NAMALWA (cell line): ENCODE measurements at places on chromosomes 1 and 21.
A peak's percentile ranks its signal among the peaks of the same experiment; 100 is the strongest.

DNA sequence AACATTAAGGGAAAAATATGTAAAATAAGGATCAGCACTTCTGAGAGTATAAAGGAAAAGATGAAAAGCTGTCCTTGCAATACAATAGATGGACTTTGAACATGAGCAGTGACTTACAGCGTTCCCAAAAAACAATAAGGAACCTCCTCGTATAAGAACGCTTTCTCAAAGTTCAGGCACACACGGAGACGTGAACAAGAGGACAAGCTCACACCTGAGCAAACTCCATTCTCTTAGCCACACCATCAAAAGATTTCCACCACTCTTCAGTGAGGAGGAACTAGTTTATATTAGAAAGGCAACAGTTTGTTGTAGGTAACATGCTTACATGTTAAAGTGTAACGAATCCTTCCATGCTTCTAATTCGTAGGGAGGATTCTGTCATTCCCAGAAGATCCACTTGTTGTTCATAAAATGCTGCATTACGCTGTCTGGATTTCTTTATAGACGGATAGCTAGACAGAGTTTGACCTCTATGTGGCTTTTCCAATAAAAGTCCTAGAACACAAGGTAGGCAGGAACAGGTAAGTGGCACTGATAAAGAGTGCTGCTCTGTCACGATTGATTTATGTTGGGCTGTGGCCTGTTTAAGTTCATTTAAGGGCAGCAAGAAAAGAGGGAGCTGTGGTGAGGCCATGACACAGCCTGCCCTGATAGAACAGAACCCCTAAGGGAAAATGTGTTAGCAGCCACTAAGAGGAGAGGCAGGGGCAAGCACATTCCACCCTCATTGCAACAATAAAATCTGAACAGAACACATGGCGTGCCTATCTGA is 37.0 kb upstream of the ATP1A1 start:
- DNase-seq: no peak

DNA sequence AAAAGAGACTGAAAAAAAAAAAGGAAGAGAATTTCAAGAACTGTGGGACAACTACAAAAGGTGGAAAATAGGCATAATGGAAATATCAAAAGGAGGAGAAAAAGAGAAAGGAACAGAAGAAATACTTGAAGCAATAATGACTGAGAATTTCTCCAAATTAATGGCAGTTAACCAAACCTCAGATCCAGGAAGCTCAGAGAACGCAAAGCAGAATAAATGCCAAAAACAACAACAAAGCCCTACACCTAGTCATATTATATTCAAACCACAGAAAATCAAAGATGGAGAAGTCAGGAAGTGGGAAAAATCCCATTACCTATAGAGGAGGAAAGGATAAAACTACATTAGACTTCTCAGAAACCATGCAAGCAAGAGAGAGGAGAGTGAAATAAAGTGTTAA is 20.7 kb upstream of the AHCYL1 start:
- DNase-seq: no peak

GRCh38 chr21:45874716-45875415 is 106.7 kb upstream of the COL6A1 start:
- DNase-seq: no peak

DNA sequence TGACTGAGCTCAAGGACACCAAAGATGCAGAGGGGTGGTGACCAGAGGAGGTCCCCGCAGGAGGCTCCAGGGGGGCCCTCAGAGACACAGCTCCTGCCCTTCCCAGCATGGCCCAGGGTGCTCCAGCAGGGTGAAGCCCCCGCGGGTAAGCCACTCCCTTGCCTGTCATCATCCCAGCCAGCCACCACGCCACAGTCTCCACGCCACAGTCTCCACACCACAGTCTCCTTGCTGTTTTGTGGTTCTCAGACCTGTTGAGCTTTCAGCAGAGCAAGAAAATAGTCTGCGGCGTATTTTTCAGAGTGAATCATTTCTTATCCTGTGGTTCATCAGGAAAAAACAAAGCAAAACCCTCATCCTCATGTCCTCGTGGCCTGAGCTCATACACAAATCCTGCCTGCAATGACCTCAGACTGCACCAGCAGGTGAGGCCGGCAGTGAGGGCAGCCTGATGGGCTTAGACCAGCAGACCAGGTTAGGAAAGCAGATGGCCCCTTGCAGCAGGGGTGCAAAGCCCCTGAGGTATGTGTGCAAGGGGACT is 25.7 kb upstream of the ABCG1 start:
- no peak for DNase-seq

DNA sequence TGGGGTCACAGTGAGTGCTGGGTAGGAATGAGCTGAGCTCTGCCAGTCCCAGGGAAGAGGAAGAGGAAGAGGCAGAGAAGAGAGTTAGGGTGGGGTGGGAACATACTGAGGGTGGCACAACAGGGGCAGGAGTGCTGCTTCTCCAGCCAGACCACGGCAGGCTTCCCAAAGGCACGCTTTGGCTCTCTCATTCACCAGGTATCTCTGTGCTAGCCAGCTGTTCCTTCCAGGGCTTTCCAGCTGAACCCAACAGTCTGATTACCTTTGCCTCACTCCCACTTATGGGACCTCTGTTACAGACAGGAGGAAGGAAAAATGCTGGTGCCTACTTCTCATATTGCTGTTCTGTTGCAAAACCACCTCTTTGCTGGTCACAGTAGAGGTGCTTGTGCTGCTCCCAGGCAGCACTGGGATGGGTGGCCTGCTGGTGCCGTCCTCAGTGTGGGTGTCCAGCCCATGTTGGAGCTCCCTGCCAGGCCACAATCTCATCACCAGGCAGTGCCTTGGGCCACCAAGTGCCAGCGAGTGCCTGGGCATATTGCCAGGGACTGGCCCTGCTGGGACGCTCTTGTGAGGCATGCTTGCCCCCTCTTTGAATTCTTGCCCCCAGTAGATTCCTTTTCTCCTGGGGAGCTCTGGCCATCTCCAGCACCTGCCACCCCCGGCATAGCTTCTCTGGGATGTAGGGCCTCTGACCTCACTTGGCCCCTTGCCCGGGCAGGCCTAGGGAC is 2.1 kb downstream of the ADORA1 start:
- DNase-seq: no peak

DNA sequence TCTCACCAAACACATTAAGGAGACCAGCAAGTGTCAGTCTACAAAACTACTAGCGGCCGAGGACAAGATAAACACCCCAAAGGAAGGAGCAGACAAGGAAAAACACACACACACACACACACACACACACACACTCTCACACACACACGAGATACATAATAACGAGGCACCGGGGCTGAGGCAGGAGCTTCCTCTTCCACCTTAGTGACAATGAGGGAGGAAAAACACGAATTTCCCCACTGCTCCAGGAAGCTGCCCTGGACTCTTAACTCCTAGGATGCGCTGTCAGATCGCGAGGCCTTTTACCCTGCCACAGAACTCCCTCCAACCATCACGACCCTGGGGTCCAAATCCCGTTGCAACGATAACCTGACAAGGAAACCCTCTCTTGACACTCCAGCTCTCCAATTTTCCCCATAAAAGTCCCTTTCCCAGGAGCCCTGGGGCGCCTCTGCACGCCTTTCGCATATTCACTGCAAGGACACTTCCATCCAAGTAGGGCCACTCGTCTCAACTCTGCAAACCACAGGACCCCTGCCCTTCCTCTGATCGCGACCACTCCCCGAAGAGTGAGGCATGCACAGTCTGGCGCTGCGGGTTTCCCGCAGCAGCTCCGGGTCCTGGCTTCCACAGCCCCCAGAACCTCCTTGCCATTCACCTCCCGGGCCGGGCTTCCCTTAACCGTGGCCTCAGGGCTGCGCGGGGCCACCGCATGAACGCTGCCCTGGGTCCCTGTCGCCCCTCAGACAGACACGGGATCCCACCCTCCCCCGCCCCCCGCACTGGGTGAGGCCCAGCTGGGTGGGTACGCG is 581 bp downstream of the ETV3 start:
- DNase-seq: peak; percentile 49

DNA sequence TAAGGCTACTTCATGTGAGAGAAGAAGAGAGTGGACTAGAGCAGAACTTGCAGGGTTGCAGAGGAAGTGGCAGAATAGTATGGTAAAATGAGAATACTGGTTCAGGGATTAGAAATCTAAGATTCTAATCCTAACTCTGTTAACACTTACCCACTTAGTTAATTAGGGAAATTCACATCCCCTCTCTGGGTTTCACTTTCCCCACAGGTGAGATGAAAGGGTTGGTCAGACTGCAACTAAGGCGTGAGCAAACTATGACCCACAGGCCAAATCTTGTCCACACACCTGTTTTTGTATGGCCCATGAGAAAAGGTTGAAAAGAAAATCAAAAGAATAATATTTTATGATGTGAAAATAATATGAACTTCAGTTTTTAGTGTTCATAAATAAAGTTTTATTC is 117.5 kb downstream of the MACF1 start:
- no peak for DNase-seq

- DNase-seq: no peak
These were observed 73.1 kb downstream of the PRKAB2 start for GRCh38 chr1:147099192-147099591.

GRCh38 chr1:45326627-45327623 is at the start of gene HPDL:
HPDL (plus strand) TSS chr1:45326895; CDS start chr1:45327149, 254 bp downstream.
- peak; percentile 88 for DNase-seq

DNA sequence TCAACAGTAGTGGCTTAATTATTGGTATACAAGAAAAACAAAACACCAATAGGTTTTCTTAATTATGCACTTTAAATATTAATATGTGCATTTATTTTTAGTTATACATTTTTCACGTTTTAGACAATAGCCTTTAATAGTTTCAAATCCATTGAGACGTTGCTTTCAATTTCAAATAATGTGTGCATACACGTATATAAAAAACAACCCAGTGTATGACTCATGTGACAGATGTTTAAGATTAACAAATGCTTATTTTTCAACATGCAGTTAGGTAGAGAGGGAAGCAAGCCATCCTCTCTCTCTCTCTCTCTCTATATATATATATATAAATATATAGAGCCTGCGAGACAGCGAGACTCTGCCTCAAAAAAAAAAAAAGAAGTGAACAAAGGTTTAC is 24.3 kb downstream of the EYA3 start:
- no peak for DNase-seq

DNA sequence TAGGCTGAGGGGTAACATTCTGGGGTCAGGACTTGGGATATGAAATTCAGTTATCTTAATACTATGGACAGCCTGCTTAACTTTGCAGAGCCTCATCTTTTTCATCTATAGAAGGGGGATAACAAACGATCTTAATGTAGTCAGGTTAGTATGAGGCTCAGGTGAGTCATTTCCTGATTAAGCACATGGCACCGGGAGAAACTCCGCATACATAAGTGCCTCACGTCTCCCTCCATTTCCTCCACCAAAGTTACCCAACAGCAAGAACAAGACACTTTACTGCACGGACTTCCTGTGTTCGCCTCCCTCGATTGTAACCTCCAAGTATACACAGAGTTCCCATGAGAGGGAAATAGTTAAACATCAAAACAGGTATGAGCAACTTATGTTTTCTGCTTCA is 112.7 kb upstream of the COA6 start:
- DNase-seq: no peak

DNA sequence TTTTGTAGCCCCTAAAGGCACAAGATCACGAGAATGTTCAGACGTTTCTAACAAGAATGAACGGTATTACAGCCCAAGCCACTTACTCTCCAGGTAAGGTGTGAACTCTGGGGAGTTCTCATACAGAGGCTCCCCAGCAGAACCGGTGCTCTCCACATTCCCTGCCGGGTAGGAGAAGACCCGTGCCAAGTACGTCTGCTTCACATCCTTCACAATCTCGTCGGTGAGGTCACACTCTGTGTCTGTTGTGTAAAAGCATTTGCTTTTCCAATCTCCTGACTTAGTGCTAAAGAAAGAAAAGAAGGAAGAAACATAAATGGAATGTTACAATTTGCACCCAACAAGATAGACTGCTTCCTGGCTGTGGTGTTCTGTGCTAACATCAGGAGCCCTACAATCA is 5.7 kb downstream of the F3 start:
- DNase-seq: no peak

DNA sequence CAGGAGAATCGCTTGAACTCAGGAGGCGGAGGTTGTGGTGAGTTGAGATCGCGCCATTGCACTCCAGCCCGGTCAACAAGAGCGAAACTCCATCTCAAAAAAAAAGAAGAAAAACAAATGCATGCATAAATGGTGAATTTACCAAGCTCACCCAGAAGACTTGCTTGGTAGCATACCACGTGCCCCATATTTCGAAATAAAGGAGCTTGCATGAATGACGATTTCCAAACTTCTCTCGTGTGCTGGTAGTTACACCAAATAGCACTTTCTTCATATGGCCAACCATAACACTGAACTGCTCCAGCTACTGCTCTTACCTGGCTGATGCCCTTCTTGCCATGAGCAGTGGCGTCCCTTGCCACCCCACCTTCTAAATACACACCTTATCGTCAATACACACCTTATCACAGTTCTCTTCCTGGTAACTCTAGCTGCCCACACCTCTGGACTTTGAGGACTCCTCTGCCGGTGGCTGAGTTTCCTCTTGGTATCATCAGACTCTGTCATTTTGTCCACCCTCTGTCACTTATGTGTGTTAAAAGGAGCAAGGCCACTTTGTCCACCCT is 2.8 kb downstream of the DOP1B start:
- no peak for DNase-seq

- no peak for DNase-seq
These were observed 74.6 kb downstream of the RUNX3 start for GRCh38 chr1:24855474-24855873.

- DNase-seq: no peak
These were observed 2.2 kb downstream of the TBX15 start for GRCh38 chr1:118985640-118986554.

GRCh38 chr1:236163463-236164153 is 21.3 kb downstream of the GPR137B start:
- no peak for DNase-seq

DNA sequence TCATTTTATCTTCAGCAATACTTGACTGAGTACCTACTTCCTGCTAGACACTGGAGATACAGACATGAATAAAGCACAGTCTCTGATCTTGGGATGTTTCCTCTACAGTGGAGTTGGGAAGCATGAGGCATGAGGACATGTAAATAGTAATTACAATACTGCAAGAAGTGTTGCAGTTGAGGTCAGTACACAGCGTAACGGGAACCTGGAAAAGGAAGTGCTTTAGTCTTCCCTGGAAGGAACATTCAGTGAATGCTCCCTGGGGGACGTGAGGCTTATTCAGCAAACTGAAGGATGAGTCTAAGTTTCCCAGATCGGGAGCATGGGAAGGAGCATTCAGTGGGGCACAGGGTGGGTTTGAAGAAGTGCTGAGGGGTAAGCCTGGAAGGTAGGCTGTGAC is 112.4 kb downstream of the PIK3R3 start:
- DNase-seq: no peak

DNA sequence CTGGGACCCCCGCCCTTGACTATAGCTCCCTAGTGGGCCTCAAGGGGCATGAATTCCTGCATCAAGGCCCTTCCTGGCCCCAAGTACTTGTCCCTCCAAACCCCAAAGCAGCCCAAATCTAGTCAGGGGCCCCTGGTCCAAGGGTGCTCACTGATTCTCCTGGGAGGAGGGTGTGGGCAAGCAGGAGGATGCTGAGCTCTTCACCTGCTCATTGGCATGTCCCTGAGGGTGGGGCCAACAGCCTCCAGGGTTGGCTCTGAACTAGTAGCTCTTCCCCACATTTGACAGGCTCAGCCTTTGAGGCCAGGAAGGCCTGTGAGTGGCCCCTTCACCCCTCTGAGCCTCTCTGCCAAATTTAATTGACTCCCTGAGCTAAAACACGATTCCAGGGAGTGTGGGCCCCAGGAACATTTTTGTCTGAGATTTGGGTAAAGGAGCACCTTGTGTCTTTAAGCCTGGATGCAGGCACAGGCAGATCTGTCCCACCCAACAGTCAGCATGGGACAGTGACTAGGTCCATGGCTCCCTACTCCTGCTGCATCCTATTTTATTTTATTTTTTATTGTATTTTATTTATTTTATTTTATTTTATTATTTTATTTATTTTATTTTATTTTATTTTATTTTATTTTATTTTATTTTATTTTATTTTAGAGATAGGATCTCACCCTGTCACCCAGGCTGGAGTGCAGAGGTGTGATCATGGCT is 11.0 kb upstream of the WNT9A start:
- DNase-seq: no peak
